ENCODE measurements at places on chromosomes 7 and 10. TPM values are rescaled to one million over a fixed set of nuclear protein-coding genes. Genes with fewer than 3 reads are reported as not detected.
A peak's percentile ranks its signal among the peaks of the same experiment; 100 is the strongest.

Gene MYO3A
- total RNA-seq, result 3.3 TPM

DNA sequence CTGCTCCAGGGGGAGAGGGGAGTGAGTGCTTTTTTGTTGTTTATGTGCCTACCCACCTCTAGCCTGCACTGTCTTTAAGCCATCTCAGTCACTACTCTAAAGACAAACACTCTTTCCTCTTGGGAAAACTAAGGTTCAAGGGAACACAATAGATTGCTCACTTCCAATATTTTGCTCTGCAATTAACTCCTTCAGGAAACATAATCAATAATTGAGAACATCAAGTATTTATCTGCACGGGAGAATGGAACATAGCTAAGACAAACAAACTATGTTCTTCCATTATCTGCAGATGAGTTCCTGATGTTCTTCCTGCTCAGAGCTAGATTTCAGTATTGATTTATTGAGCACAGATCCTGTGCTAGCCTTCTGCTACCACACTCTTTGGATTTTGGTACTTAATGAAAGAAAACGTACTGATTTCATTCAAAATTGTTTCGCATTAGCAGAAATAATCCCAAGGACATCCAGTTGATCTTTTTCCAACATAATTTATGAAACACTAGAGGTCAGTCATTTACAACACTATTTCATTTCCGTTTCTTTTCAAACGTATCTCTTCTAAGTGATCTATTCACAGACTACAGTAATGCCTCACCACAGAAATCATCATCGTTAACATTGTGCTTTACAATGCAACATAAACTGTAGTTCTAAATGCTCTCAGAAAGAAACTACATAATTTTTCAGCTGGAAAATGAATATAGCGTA lies 8.3 kb downstream of the NEBL start:
- no peak overlapping the region for H3K27ac ChIP-seq
- H3K36me3 ChIP-seq, result no peaks in the 10 kb centered on the region

DNA sequence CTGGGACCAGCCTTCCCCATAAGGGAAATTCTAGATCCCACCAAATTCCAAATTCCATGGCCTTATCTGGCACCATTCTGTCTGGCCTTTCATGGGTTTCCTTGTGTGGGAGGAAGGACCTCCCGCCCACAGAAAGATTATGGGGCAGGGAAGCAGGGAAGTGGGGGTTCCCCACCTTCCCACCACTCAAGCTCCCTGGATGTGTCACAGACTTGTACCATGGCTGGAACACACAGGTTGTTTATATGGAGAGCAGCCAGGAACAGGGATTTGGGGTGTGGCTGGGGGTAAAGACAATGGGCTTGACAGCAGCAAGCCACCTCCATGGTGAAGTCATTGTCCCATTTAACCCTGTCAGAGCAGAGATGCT lies 18.3 kb downstream of the UNC5B start:
- DNase-seq, result no peak
- no peaks in the 10 kb centered on the region for H3K27me3 ChIP-seq
- no peak overlapping the region for H3K27ac ChIP-seq
- H3K4me1 ChIP-seq, result peaks cover 57% of the 10 kb centered on the region

DNA sequence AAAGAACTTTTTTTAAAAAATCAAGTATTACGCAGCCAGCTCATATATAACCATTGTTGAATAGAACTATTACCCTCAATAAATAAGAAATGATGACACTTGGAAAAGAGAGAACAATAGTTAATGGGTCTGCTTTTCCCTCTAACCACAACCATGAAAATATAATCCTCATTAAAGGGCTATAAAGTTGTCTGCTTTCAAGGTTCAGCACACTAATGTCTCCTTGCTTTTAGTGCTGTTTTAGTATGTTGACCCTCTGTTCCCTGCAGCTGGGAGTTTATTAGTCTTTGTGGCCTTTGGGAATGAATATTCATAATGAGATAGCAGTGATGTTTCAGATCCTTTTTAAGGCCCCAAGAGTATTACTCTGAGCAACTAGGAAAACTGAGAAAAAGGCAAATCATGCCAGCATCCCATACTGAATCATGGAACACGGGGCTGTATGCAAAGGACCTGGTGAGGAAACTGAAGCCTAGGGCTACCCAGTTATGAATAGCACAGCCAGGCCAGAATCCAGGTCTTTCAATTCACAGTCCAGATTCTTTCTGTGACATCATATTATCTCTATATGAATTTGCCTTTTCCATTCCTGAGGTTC lies 332.0 kb upstream of the LRGUK start:
- H3K27ac ChIP-seq, result no peak overlapping the region
- H3K4me3 ChIP-seq, result no peak overlapping the region
- no peak for DNase-seq
- H3K4me1 ChIP-seq, result no peaks in the 10 kb centered on the region
- H3K36me3 ChIP-seq, result no peaks in the 10 kb centered on the region

DNA sequence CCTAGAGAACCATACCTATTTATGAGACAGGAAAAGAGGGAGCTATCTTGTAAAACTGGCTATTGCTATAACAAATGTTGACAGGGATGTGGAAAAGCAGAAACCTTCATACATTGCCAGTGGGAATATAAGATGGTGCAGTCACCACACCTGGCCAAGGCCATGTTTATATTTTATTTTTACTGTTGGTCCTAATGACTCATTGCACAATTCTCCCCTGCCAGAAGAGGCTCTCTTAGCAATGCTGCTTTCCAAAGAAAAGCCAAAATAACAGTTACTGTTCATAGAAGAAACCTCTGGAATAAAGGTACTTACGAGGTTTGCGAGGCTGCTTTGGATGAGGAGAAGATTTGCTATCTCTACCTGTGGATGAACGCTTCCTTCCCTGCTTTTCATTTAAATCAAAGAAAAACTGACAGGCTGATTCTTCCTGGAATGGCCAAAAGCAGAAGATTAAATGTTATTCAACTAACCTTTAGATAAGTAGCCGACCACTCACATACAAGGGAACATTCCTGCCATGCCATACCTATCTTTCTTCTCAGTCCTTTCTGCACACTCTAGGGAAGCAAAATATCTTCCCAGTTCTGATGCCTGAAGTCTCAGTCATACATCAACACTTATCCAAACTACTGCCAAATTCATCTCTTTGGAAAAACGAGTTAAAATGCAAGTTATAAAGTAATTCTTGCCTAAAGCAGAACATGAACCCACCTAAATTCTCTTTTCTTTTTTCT lies 16.3 kb upstream of the CHUK start:
- DNase-seq, result no peak
- peaks cover 39% of the 10 kb centered on the region for H3K36me3 ChIP-seq

DNA sequence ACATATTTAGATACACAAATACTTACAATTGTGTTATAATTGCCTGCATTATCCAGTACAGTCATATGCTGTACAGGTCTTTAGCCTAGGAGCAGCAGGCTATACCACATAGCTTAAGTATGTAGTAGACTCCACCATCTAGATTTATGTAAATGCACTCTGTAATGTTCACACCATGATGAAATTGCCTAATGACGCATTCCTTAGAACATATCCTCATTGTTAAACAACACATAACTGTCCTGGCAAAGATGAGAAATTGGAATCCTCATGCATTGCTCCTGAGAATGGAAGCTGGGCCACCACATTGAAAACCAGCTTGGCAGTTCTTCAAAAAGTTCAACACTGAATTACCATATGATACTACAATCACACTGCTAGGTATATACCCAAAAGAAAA lies 1002.8 kb upstream of the CELF2 start:
- no peak for DNase-seq
- no peak overlapping the region for H3K27ac ChIP-seq
- no peak overlapping the region for H3K4me3 ChIP-seq
- H3K4me1 ChIP-seq, result no peaks in the 10 kb centered on the region
- no peaks in the 10 kb centered on the region for H3K36me3 ChIP-seq

DNA sequence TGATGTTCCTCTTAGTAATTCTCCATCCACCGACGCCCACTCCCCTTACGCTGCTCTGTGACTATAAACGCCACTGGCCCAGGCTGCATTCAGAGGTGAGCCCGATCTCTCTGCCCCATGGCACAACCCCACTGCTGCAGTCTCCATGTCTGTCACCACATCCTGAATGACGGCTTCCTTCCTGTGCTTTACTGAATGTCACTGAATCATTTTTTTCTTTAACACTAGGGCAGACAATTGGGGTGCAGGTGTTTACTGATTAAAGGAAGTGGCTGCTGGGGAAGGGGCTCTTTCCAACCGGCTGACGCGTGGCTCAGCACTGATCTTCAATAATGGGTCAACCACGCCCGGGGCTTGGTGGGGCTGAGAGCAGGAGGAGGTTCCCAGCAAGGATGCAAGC lies 208.3 kb downstream of the USP6NL start:
- no peaks in the 10 kb centered on the region for H3K36me3 ChIP-seq
- H3K27ac ChIP-seq, result no peak overlapping the region
- H3K4me3 ChIP-seq, result no peak overlapping the region
- no peaks in the 10 kb centered on the region for H3K27me3 ChIP-seq
- H3K4me1 ChIP-seq, result peaks cover 14% of the 10 kb centered on the region
- no peak for DNase-seq

Gene ACTL6B
- total RNA-seq, result 16.5 TPM

GRCh38 chr7:17421941-17422340 lies 123.5 kb downstream of the AHR start:
- no peak for DNase-seq
- no peak overlapping the region for H3K4me3 ChIP-seq
- no peaks in the 10 kb centered on the region for H3K27me3 ChIP-seq

GRCh38 chr10:27628621-27629020 lies 117.0 kb downstream of the MKX start:
- H3K4me1 ChIP-seq, result peaks cover 14% of the 10 kb centered on the region
- no peak overlapping the region for H3K4me3 ChIP-seq
- no peak overlapping the region for H3K27ac ChIP-seq
- no peak for DNase-seq

DNA sequence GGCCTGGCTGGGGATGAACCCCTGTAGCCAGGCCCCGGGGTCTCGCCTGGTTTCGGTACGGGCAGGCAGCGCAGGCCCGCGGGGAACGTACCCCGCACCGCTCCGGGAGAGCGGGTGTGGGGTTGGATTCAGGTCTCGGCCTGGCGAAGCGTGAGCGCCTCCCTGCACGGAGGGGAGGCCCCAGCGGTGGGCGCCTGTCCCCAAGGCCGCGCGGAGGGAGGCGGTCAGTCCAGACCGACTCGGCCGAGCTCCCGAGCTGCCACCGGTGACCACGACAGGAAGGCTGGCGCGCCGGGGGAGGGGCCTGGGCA lies 378 bp upstream of the INPP5F start:
- H3K27ac ChIP-seq, result peak overlapping the region; percentile 91
- H3K36me3 ChIP-seq, result peaks cover 2% of the 10 kb centered on the region
- H3K27me3 ChIP-seq, result no peaks in the 10 kb centered on the region
- peak overlapping the region; percentile 66 for H3K4me3 ChIP-seq
- peaks cover 17% of the 10 kb centered on the region for H3K4me1 ChIP-seq
- no peak for DNase-seq

Gene KEL
- total RNA-seq, result 3.4 TPM

- H3K4me1 ChIP-seq, result no peaks in the 10 kb centered on the region
- peaks cover 7% of the 10 kb centered on the region for H3K27me3 ChIP-seq
- no peak overlapping the region for H3K27ac ChIP-seq
Measured at GRCh38 chr10:49655099-49655498, 24.4 kb upstream of the C10orf53 start.

GRCh38 chr7:108497082-108497725 lies 28.7 kb downstream of the PNPLA8 start:
- no peak overlapping the region for H3K4me3 ChIP-seq
- peak; percentile 88 for DNase-seq
- no peaks in the 10 kb centered on the region for H3K4me1 ChIP-seq
- H3K36me3 ChIP-seq, result peaks cover 11% of the 10 kb centered on the region
- no peak overlapping the region for H3K27ac ChIP-seq

DNA sequence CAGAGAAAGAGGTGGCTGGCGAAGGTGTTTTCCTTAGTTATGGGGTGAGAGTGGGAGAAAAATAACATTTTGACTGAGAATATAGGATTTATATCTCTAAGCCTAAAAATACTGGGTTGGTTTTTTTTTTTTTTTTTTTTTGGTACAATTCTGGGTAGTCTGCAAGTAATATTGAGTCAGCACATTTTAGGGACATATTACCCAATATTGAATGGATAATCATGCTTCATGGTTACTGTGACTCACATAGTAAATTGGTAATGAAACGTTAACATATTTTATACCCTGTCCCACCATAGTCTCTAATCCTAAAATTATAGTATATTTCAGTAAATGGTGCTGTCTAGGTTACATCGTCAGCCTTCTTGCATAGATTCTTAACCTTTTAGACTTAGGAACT lies 91.4 kb downstream of the TPST1 start:
- no peaks in the 10 kb centered on the region for H3K4me1 ChIP-seq
- H3K27ac ChIP-seq, result no peak overlapping the region
- H3K36me3 ChIP-seq, result no peaks in the 10 kb centered on the region

GRCh38 chr7:148296994-148297644 lies 293.4 kb upstream of the C7orf33 start:
- DNase-seq, result no peak
- H3K4me3 ChIP-seq, result no peak overlapping the region
- H3K4me1 ChIP-seq, result no peaks in the 10 kb centered on the region
- no peaks in the 10 kb centered on the region for H3K36me3 ChIP-seq
- no peaks in the 10 kb centered on the region for H3K27me3 ChIP-seq

- H3K27me3 ChIP-seq, result no peaks in the 10 kb centered on the region
- H3K27ac ChIP-seq, result no peak overlapping the region
- H3K4me1 ChIP-seq, result no peaks in the 10 kb centered on the region
- no peak overlapping the region for H3K4me3 ChIP-seq
- peak; percentile 42 for DNase-seq
Measured at GRCh38 chr7:32283546-32283945, 206.6 kb downstream of the LSM5 start.

DNA sequence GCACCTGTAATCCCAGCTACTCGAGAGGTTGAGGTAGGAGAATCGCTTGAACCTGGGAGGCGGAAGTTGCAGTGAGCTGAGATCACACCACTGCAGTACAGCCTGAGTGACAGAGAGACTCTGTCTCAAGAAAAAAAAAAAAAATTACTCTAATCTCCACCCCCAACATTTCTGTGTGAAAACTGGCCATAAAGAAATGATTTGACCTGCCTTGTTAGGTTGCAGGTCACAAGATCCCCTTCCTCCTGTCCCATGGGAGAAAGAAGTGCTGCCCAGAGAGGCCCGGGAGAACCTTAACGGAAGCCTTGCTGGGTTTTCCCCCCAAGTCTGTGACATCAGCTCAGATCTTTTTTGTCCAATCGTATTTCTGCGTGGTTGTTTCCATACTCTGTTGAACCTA lies 8.7 kb upstream of the CALHM1 start:
- H3K4me1 ChIP-seq, result no peaks in the 10 kb centered on the region
- H3K27me3 ChIP-seq, result no peaks in the 10 kb centered on the region
- no peak for DNase-seq
- H3K27ac ChIP-seq, result no peak overlapping the region
- H3K36me3 ChIP-seq, result no peaks in the 10 kb centered on the region
